ENCODE measurements at places on chromosomes 4 and X.
A peak's percentile ranks its signal among the peaks of the same experiment; 100 is the strongest.

DNA sequence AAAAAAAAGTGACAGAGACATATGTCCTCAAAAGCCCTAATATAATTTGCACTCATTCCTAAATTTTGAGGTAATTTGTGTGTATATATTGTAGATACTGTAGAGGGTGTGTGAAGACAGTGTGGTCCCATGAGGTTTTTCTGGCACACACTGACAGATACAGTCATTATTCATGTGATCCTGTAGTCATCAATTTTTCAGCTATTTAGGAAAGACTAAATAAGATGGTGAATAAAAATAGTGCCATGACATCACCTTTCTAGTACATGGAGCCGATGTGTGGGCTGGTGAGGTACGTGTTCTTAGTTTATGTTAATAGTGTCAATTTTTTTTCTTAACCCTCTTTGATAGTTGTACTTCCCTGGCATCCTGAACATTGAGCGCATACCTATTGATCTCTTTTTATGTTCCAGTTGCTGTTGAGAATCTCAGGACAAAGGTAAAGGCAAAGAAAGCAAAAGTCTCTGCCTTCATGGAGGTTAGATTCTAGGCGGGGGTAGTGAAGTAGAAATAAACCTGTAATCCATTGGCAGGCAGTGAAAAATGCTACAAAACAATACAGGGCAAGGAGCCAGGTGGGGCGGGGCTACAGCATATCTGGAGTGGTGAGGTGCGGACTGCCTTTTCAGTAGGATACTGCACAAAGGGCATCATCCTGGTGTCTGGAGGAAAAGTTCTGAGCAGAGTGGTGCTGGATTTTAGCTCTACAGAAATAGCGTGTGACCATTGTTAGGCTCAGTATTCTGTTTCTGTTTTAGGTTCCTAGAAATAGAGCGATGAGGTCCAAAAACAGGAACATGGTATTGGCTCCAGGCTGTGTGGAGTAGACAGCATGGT lies 93.8 kb downstream of the ARHGAP10 start:
- DNase-seq, result peak; percentile 39

DNA sequence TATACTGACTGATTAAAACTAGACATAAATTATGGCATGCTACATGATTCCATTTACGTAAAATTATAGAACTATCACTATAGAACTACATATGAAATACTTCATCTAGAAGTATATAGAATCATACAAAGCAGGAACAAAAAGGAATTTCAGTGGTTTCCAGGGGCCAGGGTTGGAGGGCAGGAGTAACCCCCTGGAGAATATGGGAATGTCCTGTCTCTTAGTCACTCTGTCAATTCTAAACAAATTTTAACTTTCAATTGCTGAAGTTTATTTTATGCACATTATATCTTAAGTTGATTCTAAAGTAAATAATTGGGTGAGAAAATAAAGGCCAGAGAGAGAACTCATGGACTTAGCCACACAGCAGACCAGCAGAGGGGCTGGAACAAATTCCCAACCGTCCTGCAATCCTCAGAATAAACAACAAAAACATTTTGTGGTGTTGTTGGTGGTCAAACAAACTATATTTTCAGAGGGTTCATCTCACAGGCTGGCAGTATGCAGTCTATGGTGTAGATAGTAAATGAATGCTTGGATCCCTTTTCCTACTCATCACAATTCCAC lies 476.9 kb upstream of the SLIT2 start:
- no peak for DNase-seq

- no peak for DNase-seq
Observed at GRCh38 chr4:86302251-86302650, 57.6 kb downstream of the MAPK10 start.

DNA sequence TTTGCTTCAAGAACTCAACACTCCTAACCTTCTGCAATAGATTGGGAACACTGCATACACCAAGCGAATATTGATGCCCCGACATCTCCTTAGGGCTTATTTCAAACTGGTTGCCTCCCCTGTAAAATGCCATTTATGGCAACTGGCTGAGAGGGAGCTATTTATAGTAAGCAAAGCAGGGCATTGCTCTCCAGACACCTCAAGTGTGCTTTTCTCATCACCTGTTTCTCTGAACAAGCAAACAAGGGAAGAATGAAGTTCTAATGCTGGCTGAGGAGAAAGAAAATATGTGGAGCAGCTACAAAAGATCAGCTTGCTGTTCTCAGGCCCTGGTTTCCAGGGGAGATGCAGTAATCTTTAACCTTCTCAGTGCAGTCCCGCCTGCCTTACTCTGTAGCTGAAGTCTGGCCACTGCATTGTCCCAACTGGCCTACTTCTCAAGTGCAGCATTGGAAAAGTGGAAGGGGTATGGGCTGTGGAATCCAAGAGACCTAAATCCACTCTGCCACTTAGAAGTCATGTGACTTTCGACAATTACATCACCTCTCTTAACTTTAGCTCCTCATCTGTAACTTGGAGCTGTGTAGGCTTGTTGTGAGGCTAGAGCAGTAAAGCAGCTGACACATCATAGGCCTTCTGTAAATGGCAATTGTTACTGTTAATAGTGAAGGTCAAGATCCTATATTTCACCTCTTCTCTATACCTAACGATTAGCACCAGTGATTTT lies 47.9 kb upstream of the FGF13 start:
- no peak for DNase-seq

DNA sequence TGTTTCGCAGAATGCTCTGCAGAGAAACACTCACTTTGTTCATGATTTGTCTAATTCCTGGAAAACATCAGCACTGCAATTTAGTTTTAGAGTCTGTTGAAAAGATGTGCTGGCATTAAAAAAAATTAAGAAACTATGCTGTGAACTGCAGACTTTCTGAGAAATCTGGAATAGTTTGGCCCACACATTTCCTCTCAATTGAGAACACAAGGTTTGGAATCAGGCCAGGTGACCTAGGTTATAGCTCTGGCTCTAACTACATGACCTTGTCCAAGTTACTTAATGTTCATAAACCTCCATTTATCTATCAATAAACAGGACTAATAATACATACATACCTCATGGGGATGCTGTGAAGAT lies 61.4 kb upstream of the ENPEP start:
- no peak for DNase-seq

DNA sequence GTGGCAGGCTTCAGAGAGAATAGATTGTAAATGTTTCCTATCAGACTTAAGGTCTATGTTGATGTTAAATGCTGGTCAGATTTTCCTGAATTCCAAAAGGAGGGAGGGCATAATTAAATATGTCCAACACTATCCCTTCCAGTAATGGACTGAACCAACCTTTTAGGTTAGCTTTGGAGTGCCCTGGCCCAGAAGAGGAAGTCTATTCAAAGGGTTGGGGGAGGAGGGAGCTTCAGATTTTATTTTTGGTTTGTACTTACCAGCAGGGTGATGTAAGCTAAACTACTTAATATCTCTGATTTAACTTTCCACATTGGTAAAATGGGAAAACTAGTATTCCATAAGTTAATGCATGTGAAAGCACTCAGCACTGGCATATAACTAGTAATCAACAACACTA lies 91.1 kb downstream of the RBM46 start:
- no peak for DNase-seq

DNA sequence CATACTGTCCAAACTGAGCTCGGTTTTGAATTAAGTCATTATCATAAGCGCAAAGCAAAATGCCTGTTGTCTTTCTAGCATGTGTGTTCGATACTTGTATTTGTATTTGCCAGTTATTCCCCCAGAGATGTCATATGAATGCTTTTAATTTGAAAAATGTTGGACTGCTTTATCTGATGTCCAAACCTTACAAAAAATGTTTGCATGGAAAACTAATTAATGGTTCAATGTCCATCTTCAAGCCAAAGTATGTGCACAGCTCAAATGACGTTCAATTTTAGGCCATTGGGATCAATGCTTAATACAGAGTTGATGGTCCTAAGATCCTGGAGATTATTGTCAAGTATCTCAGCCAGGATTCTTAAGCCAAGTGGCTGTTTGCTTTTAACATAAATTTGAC lies 17.2 kb upstream of the HPGDS start:
- no peak for DNase-seq

DNA sequence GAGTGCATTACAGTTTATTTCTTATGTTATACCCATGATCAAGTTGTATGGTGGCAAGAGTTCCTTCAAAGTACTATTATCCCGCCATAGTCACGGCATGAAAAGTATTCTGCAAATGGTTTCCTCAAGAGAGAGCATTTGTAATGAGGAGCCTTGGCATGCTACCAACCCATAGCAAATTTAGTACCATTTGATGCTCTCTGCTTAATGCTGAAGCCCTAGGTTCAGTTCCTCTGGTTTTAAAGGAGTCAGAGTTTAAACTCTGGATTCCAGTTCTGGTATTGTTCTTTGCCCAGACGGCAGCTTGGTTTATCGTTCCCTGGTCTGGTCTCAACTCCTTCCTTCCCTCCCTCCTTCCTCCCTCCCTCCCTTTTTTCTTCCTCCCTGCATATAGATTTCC lies 371.3 kb downstream of the BMPR1B start:
- DNase-seq, result no peak

DNA sequence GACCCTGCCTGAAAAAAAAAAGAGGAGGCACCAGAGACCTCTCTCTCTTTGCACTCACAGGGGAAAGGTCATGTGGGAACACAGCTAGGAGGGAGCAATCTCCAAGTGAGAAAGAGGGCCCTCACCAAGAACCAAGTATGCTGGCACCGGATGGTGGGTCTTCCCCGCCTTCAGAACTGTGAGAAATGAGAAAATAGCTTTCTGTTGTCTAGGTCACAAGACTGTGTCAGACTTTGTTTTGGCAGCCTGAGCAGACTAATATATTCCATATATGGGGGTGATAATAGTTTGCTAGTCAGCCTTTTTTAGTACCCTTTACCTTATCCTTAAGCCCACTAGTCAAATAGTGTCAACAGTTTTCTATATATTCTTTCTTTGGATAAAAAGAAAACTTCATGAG lies 193.0 kb downstream of the TRIML1 start:
- DNase-seq, result no peak

DNA sequence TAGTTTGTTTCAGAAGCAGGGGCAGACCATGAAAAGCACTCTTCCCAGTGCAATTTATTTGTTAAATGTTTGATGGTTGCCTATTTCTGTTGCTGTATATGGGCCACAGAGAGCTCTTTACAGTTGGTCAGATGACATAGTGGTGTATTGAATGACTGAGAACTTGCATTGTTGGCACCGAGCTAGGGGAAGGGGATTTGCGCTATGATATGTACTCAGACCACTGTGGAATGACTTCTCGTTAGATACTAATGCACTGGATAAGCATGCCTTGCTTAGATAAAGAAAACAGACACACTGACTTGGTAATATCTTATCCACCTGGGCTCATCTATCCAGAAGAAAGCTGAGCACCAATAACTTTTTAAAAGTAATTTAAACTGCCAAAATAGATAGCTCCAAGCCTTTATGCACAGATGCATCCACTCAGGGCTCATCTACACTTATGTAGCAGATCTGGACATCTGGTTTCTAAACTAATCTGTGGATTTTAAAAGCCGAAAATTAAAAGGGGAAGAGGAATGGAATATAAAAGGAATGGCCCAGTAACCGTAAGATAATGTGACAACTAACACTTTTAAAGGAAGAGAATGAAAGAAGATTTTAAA lies 132.7 kb downstream of the GATB start:
- no peak for DNase-seq

DNA sequence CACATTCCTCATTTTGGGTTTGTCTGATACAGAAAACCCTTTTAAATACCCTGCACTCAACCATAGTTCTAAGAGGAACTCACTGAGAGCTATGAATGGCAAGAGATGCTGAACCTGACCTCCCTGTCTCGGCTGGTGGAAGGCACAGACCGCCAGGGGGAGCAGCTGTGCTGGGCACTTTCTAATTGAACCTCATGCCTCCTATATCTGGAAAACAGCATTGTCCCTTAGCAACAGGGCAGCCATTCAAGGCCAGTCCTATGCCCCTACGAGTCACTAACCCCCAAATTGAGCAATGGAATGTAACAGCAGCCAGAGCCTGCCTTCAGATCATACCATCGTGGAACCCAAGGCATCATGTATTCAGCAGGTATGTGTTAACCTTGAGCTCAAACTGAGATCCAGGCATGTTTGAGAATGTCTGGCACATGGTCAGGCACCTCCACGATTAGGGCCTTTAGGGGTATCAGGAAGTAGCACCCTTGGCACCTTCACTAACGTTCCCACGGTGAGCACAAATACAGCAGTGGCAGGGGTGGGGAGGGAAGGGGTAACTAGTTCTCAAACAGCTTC lies 5.1 kb downstream of the USP27X start:
- peak; percentile 21 for DNase-seq

DNA sequence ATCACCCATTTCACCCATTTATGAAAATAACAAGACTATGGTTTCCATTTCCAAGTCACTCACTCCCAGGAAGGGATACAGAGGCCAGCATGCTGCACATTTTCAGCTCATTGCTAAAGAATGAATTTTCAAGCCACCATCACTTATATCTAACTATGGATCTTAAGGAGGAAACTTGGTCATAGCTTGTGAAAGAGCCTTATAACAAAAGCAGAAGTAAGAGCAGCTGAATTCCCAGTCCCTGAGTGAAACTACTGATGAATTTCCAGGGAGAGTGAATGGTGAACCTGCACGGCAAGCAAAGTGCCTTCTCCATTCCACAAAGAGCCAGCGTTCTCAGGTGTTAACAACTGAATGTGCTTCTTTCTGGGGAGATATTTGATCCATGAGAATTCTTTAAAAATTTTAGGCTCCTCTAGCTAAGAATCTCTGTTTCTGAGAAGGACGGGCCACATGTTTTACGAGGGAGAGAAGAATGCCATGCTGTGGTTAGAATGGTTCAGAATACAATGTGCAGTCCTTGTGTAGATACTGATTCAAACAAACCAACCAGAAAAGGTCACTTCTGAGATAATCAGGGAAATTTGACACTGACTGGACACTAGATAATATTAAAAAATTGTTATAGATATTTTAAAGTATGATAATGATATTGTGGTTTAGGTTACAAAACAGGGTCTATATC lies 24.0 kb downstream of the BTC start:
- DNase-seq, result no peak

DNA sequence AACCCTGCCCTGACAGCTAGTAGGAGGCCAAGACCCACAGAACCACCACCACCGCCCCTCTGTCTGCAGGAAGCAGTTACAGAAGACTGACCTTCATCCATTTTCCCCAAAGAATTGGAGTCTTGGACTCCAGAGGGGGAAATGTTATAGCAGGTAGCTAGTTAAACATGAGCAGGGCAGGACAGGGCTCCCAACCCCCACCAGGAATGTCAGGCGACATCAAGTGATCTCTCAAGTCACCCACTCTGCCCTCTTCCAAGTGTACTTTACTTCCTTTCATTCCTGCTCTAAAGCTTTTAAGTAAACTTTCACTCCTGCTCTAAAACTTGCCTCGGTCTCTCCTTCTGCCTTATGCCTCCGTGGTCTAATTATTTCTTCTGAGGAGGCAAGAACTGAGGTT lies 17.1 kb upstream of the AADAT start:
- DNase-seq, result no peak

- DNase-seq, result no peak
Observed at GRCh38 chr4:13627178-13627605, 333 bp downstream of the BOD1L1 start.

Data from fibroblast of the conjunctiva (primary cell).